ENCODE measurements at places on chromosomes 12 and 14.

DNA sequence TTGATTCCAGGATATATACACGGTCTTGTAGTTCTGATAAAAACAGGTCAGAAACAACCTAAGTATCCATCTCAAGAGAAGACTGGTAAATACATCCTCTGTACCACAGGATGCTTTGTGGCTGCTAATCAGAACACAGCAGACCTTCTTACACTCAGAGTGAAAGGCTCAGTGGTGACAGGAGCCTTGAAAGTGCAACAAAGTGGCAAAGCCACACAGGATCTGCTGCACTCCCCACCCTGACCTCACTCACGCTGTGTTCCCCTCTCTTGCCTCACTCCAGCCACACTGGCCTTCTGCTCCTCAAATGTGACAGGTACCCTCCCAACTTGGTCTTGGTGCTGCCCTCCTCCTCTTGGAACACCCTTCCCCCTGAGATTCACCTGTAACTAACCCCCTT is 98.1 kb upstream of the GRIP1 start:
- no peak for DNase-seq

- peak; percentile 3 for DNase-seq
Observed at GRCh38 chr14:83559721-83560120, 1970.2 kb upstream of the FLRT2 start.

- no peak for DNase-seq
Observed at GRCh38 chr12:50032854-50033581, 7.7 kb upstream of the RACGAP1 start.

DNA sequence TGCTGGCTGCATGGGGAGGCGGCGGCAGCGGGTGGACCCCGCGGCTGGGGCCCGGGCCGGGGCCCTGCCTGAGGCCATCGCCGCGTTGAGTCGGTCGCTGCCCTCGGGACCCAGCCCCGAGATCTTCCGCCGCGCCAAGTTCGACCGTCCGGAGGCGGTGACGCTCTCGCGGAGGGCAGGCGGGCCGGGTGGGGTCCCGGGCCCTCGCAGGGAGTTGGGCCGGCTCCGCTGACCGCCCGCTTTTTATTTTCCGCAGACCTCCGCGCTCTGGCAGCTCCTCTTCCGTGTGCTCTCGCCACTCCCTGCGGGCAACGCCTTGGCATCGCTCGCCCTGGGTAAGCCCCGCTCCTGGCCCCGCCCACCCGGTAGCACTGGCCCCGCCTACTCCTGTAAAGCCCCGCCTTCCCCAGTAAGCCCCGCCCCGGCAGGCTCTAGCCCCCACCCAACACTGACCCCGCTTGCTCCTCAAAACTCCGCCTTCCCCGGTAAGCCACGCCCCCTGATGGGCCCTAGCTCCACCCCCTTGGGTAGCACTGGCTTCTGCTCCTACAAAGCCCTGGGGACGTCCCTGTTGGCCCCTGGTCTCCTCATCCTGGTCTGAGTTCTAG is 424 bp downstream of the TEDC1 start:
- DNase-seq: peak; percentile 55

DNA sequence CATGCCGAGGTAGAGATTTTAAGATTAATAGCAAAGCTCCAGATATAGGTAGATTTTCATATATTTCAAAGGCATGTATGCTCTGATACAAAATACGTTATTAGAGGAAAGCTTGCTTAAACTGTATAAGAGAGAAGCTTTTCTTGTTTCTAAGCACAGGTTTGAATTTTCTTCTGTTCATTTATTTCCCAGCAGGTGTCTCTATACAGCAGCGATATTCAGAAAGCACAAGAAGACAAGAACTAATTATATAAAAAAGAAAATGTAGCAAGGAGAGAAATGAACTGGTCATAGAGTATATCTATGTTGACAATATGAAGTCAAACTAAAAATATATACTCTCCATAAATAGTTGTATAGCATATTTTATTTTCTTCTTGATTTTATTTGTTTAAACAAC is 307.4 kb upstream of the NOVA1 start:
- no peak for DNase-seq

DNA sequence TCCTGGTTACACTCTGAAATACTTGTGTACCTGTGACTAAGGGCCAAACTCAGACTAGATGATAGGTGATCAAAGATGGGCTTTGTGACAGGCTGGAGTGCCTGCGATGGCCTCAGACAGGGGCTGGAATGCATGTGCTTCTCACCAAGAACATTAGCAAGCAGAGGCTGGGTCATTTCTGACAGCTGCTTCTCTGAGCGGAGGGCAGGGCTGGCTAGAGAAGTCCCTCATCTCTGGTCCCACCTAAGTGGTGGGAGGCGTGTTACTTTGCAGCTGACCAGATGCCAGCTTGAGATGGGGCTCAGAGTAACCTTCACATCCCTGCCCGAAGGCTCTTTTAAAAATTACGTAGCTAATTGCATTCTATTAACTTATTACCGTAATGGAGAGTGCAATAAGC is 106.8 kb upstream of the RTL1 start:
- DNase-seq: no peak

DNA sequence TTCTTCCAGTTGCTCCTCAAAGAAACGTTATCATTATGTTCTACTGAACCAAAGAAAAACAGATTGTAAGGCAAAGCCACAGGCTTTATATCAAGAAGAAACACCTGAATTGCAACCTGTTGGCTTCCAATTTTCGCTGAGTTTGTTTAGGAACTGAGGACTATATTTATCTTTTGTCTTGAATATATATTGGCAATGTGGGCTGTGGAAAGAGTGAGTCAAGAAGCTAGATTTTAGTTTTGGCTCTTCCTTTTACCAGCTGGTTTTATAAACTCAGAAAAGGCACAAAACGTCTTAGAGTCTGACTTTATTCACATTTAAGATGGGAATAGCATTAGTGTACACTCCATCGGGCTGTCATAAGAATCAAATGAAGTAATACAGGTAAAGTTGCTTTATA is 10.4 kb upstream of the PTHLH start:
- DNase-seq: no peak

- no peak for DNase-seq
Observed at GRCh38 chr12:107544937-107545336, 140.7 kb upstream of the PWP1 start.

DNA sequence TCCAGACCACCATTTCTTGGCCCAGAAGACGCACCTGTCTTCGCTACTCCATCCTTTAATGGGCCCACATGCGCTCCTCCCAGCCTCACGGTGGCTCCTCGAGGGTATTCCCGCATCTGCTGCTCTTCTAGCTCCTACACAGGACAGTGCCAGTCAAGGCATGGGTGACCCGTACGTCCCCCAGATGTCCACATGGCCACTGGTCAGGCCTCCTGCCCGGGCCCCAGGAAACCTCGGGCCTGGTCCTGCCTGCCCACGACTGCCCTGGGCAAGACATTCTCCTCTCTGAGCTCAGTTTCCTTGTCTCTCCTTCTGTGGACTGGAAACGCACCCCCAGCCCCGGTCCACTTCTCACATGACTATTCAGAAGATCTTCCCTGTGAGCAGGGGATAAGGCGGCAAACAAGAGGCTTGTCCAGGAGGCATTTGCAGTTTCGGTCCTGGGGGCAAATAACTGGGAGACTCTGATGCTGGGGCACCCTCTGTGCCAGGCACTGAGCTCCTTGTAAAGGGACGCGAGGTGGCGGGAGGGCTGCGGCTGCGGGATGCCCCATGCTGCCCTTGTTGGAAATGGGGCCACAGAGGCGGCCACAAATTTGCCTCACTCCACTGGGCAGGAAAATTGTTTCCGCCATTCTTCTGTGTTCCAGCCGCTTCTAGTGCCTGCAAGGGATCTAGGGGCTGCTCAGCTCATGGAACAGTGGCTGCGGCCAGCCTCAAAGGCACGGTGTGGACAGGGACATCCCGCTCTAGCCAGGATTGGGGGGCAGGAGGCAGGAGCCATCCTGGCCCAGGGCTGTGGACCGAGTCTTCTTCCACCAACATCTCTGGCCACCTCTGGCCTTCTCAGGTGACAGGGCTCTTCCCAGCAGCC is 6.8 kb upstream of the BEGAIN start:
- no peak for DNase-seq

GRCh38 chr12:113245695-113246477 is 24.6 kb downstream of the TPCN1 start:
- DNase-seq: peak; percentile 97

DNA sequence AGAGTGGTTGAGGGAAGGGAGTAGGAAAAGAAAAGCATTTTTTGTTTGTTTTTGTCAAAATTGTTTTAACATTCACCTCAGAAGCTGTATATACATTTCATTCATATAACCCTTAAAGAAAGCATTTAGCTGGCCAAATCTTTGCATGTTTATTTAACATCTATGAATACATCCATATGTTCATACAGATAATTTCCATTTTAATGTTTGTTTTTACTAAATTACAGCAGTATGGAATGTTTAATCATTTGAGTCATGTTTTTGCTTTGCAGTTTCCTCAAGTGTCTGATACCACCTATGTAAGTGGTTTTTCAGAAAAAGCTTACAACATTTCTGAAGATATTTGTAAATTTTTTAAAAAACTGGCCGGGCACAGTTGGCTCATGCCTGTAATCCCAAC is 84.3 kb upstream of the ATF1 start:
- DNase-seq: no peak

- DNase-seq: no peak
Observed at GRCh38 chr12:15918066-15918465, 6.9 kb downstream of the DERA start.

GRCh38 chr14:61670576-61670975 is 24.7 kb upstream of the HIF1A start:
- DNase-seq: no peak

- no peak for DNase-seq
Observed at GRCh38 chr12:132734206-132734605, 23.6 kb downstream of the PGAM5 start.

DNA sequence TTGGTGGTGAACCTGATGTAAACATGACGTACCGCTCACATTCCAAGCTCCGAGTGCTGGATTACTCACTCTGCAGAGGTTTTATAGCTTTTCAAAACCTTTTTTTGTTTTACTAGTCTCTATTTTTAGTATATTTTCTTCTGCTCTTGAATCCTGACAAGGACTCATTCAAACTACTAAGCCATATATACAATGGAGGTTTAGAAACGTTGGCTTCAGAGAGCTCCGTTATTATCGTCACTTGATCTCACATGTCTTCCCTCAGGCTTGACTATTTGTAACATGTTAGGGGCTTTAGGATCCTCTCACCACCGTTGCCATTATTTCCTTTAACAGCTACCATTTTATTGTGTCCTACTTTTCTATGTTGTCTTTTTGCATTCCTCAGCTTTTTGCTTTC is 1321.5 kb upstream of the FLRT2 start:
- DNase-seq: no peak

- DNase-seq: no peak
Observed at GRCh38 chr12:114003286-114003685, 37.2 kb upstream of the RBM19 start.

DNA sequence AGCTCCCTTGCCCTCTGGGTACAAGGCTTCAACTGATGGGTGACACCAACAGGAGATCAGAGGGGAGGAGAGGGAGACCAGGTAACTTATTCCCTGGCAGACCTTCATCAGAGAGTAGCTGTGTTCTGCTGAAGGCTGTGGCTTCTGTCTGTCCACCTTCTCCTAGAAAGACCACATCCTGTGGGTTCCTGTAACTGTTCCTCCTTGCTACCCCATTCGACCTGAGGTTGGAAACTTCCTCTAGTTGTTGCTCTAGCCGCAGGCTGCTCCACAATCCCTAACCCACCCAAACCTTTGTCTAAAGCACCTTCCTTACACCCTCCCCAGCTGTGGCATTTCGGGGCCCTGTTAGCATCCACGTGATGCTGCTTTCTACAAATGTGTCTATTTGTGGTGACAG is 454.2 kb downstream of the DPF3 start:
- DNase-seq: no peak

DNA sequence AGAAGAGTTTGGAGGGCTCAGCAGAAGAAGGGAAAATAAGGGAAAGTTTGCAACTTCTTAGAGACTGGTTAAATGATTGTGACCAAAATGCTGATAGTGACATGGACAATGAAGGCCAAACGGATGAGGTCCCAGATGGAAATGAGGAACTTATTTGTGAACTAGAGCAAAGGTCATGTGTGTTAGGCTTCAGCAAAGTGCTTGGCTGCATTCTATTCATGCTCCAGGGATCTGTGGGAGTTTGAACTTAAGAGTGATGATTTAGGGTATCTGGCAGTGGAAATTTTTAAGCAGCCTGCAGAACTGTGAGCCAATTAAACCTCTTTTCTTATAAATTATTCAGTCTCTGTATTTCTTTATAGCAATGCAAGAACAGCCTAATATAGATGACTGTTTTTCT is 88.9 kb upstream of the ARHGAP5 start:
- DNase-seq: no peak

DNA sequence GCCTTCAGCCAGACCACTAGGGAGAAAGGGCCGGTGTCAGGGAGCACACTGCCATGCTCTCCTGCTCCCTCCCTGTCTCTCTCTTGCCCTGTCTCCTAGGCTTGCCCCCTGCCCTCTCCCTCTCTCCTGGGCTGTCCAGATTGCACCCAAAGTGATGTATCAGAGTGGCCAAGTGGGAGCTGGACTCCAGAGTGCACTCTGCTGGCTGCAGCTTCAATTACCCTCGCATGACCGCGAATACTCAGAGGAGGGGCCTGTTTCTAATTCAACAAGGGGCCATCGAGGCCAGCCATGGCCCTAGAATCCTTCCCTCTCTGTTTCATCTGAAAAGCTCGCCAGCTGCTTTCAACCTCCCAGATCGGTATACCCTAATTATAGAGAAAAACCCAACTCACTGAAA is 206.4 kb upstream of the FKBP4 start:
- DNase-seq: no peak

DNA sequence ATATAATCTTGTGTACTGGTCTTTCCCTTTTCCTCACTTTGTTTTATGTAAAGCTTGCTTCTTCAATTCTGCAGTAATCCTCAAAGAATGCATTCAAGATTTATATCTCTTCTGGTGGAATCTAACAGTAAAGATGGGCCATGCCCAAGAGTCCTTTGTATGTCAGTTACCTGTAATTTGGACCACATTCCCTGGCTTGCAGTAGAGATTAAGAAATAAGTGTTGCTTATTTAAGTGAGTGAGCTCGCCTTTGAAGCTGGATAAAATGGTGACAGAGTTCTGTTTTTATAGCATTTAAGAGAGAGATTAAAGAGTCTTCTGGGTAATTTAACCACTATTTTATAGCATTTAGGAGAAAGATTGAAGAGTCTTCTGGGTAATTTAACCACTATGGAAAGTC is 262.1 kb upstream of the ATP2B1 start:
- no peak for DNase-seq

DNA sequence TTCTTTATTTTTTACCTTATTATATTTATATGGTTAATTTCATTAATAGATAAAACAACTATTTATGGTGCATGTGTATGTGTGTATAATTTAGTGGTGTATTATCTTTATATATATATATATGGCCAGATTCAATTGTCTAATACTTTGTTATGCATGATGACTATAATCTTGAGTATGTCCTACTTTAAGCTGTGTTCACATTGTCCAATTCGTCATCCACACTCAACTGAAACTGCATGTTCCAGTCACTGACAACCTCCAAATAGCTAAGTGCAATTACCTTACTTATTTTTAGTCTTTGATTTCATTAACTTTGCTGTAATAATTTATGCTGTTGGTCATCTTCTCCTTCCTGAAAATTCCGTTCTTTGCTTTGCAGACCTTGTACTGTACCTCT is 306.5 kb upstream of the TMTC1 start:
- DNase-seq: no peak

DNA sequence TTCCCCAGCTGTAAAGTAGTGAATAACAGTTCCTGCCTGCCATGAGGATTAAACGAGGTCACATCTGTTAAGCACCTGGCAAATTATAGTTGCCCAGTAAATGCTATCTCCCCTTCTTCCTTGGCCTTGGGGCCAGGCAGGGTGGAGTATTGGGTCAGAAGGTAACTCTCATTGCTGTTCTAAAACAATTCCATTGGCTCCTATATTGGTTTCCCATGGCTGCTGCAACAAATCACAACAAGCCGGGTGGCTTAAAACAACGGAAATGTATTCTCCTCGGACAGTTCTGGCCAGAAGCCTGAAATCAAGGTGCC is 31.9 kb downstream of the MMAB start:
- DNase-seq: peak; percentile 86
